ENCODE measurements at places on chromosomes 7 and 10.

DNA sequence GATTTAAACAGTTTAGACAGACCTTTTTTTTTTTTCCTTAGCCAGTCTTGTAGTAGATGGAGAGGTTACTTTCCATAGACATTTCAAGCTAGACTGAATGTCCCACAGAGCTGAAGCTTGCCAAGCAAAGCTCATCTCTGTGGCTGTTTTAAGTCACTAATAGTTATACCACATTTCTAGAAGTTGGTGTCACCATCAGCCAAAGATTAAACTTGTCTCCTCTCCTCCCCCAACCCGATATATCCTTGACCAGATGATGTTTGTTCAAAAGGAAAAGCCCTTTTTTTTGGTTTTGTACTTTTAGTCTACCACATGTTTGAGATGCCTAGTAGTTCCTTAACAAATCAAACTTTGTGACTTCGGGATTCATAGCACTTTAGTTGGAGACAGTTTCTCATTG, 66.1 kb downstream of the ADD3 start:
- no peak for DNase-seq

DNA sequence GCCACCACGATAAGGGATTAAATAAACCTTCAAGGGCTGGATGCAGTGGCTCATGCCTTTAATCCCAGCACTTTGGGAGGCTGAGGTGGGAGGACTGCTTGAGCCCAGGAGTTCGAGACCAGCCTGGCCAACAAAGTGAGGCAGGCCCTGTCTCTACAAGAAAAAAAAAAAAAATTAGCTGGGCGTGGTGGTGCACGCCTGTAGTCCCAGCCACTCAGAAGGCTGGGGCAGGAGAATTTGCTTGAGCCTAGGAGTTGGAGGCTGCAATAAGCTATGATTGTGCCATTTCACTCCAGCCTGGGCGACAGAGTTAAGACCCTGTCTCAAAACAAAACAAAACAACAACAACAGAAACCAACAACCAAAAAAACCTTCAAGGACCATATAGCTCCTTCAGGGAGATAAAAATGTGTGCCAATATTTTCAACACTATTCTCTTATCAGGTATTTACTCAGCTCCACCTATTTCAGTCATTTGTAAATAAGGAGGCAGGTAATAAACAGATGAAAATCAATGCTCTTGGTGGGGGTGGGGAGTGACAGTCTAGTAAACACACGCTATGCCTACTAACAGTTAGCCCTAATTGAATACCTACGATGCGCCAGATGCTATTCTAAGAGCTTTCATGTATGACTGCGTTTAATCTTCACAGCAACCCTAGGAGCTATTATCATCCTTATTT, 13.2 kb downstream of the BAIAP2L1 start:
- DNase-seq, result no peak

DNA sequence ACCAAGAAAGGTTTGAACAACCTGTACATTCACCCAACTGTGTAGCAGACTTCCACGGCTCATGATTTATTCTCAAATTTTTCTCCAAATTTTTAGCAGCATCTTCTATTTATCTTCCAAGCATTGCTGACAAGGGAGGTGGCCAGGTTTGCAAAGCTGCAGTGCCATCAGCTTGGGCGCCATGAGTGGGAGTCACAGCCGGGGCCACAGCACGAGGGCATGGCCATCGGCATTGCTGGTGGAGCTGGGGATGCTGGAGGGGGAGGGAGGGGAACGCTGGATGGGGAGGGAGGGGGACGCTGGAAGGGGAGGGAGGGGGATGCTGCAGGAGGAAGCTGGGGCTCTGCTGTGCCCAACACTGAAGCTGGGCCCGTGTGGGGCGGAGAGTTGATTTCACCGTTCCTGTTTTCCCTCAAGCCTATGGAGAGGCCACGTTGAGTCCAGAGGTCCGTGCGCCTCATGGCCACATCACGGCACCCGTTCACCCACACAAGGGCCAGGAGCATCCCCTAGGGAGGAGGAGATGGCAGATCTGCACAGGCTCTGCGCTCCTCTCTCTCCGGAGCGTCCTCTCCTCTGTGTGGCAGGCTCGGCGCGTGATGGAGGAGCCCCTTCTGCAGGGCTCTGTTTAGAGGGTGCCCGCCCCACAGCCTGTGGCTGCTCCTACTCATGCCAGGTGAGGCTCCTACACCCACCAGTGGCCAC, 520.2 kb downstream of the DNAJB6 start:
- DNase-seq, result no peak

- DNase-seq, result no peak
Observed at GRCh38 chr7:121307021-121307574, 21.7 kb upstream of the WNT16 start.

DNA sequence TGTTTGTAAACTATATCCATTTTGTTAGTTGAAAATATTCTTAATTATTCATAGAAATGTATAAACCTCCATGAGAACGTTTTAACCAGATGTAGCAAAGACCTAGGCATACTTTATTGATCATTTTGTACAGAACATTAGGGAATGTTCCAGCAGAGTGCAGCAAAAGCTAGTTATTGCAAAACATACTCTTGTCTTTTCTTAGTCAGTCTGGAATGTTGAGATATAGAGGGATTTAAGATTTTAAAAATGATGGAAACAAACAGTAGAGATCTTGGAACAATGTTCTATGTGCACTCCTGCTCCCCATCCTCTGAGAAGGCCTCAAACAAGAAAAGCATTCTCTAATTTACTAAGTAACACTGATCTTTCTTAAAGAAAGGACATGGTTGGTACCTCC, 292.1 kb downstream of the BBS9 start:
- no peak for DNase-seq

DNA sequence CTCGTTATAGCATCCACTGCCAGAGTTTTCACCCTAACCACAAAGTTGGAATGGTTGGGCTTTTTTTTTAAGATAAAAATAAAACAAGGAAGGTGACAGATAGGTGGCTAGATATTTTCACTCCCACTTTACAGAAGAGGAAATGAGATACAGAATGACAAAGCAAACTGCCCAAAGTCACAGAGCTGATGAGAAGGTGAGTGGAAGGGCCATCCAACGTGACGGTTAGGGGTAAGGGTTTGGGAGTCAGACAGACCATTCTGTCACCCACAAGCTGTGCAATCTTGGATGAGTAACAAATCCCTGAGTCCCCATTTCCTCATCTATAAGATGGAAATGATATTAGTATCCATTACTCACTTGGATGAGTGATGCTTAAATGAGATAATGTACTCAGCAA, 106.9 kb upstream of the PDLIM1 start:
- DNase-seq, result no peak

DNA sequence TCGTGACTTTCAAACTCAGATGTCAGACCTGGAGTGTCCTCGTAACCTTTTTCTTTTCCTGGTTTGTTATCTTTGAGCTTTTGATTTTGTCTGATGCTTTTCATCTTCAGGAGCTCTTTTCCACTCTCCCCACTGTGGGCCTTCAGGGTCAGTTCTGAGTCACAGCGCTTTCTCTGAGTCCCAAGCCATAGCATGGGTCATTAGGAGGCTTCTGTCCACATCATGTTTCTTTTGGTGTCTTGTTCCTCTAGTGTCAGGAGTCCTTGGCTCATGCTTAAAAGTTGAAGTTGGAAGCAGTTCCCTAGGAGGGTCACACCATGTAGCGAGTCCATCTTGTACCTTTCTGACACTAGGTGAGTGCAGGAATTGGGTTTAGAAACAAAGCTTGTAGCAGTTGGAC, 40.3 kb downstream of the DAGLB start:
- no peak for DNase-seq

GRCh38 chr10:22927166-22927565, 687 bp upstream of the ARMC3 start:
- no peak for DNase-seq

GRCh38 chr10:456486-456885, 233.0 kb downstream of the DIP2C start:
- DNase-seq, result no peak

DNA sequence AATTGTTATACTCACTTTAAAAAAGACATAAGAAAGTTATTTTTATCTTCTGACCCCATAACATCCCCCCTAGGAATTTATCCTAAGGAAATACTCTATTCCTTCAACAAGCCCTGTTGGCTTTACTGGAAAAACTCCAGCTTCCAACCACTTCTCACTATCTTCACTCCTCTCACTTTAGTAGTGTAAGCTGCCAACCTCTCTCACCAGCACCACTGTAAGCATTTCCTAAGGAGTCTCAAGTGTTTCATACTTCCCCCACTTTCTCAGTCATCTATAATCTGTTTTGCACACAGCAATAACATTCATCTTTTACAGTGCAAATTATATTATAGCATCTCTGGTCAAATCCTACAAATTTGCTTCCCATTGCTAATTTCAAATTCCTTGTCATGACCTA, 45.8 kb downstream of the GPR85 start:
- no peak for DNase-seq

DNA sequence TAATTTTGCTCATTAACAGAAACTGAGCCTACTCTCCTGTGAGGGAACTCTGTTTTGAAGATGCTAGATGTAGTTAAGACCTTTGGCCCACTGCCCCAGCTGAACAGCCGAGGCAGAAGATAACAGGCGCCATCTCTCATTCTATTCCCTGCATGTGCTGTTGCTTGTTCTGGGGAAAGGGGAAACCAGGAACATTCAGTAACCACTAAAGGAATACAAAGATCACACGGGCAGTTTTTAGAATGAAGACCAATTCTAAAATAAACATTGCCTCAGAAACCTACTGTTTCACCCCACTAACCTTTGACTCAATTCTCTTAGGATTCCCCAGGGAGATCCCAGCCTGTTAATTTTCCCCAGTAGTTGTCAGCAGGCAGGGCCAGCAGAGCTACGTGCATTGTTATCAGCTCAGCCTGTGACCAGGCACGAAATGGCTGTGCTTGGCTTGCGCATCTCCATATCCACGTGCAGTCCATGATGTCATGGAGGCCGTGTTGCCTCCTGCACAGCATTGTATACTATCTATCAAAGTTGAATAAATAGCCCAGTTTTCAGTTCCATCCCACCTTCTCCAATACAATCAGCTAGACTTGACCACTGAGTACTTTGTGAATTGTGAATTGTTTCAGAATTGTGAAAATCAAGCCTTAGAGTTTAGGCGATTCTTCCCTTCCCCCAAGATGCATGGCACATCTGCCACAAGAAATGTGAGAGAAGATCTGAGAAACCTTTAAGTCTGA, 36.0 kb downstream of the ANK3 start:
- DNase-seq, result no peak

GRCh38 chr7:41205600-41205999, 497.3 kb downstream of the INHBA start:
- no peak for DNase-seq

GRCh38 chr10:96402417-96403305, 43.9 kb upstream of the OPALIN start:
- DNase-seq, result peak; percentile 36

GRCh38 chr10:112811741-112812551, 138.1 kb upstream of the TCF7L2 start:
- peak; percentile 54 for DNase-seq

DNA sequence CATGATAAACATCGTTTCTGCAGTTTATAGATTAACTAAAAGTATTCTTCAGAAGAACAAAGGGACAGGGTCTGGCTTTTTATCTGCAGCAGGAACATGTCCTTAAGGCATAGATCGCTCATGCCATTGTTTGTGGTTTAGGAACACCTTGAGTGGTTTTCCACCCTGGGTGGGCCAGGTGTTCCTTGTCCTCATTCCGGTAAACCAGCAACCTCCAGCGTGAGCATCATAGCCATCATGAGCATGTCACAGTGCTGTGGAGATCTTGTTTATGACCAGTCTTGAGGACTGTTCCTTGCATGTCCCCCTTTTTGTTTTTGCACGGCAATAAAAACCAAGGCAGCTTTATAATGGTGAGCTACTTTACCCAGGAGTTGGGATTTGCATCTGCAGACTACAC, 33.9 kb downstream of the STOX1 start:
- DNase-seq, result no peak

GRCh38 chr7:112929421-112929820, 139.2 kb upstream of the TMEM168 start:
- DNase-seq, result no peak

- no peak for DNase-seq
Observed at GRCh38 chr10:100008708-100009282, 952 bp downstream of the DNMBP start.

GRCh38 chr10:79013406-79013987, 55.3 kb upstream of the ZMIZ1 start:
- no peak for DNase-seq

All from WTC11 (cell line).